ENCODE measurements at places on chromosomes 12 and 14.

DNA sequence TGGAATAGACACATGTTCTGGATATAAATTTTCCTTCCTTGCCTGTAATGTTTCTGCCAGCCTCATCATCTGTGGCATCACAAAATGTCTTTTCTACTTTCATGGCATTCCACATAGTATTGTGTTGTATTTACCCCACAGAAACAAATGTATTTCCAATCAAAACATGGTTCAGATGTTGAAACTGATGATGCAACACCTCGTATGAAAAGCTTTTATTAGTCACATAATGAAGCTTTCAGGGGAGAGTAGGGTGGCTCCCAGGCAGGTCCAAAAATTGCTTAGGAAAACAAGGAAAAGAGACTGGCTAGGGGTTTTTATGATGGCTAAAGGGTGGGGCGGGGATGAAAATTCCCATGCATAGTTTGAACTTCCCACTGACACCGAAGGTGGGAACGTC, 29.1 kb upstream of the ZNF641 start:
- DNase-seq = no peak

- DNase-seq = no peak
These were observed 174.1 kb upstream of the PDZRN4 start for GRCh38 chr12:41013881-41014642.

DNA sequence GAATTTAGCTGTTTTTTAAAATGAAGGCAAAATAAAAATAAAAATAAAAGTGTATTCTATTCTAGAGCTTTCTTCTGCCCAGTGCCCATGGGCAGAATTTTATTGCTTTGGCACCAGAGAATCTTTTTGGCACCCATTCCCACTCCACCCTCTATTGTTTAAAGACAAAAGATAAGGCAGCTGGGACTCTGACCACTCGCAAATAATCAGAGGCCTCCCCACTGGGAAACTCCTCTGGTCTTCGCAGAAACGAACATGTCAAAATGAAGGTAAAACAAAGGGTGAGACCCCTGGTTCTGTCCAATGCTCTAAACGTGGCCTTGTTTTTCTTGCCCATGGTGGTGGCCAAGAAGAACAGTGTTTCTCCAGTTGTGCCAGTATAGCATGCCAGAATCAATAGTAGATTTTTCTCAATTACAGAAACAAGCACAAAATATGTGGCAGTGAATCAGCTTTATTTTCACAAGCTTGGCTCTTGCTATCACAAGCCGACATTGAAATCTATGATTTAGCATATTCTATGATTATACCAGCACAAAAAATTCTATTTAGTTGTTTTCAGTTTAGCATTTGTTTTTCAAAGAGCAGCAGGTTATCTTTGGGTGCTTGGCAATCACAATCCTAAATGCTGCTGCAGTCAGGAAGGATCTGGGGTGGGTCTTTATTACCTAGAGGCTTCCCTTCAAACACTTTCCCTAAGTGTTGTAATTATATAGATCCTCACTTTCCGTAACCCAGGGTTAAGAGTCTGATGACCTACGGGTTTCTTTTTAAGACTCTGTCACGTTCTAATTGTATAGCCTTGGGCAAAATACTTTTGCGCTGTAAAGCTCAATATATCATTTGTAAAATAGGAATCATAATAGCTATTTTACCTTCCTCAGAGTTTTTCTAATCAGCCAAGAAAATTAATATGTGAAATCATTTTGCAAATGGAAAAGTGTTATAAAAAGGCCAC, 50.5 kb downstream of the KITLG start:
- DNase-seq = no peak

DNA sequence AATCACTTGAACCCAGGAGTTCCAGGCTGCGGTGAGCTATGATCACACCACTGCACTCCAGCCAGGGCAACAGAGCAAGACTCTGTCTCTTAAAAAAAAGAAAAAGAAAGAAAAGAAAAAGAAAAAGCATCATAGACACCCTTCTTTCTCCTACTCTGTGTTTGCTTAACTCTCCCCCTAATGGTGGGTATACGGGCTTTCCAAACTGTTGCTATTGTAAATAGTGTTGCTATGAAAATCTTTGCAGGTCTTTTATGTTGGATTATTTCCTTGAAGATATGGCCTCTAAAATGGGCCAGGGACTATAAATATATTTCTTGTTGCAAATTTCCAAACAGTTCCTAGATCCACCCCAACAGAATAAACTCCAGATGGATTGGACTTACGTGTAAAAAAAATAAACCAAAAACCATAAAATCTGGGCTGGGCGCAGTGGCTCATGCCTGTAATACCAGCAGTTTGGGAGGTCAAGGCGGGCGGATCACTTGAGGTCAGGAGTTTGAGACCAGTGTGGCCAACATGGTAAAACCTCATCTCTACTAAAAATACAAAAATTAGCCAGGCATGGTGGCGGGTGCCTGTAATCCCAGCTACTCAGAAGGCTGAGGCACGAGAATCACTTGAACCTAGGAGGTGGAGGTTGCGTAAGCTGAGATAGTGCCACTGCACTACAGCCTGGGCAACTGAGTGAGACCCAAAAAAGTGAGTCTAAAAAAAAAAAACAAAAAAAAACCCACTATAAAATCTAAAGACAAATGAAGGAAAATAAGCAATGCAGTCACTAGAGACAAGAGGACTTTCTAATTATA, 25.9 kb downstream of the NFKBIA start:
- DNase-seq = no peak

- no peak for DNase-seq
These were observed 735.2 kb upstream of the TBX3 start for GRCh38 chr12:115419145-115419646.

All from myocyte (in vitro differentiated cells).